ENCODE measurements at places on chromosomes 1 and 21.

DNA sequence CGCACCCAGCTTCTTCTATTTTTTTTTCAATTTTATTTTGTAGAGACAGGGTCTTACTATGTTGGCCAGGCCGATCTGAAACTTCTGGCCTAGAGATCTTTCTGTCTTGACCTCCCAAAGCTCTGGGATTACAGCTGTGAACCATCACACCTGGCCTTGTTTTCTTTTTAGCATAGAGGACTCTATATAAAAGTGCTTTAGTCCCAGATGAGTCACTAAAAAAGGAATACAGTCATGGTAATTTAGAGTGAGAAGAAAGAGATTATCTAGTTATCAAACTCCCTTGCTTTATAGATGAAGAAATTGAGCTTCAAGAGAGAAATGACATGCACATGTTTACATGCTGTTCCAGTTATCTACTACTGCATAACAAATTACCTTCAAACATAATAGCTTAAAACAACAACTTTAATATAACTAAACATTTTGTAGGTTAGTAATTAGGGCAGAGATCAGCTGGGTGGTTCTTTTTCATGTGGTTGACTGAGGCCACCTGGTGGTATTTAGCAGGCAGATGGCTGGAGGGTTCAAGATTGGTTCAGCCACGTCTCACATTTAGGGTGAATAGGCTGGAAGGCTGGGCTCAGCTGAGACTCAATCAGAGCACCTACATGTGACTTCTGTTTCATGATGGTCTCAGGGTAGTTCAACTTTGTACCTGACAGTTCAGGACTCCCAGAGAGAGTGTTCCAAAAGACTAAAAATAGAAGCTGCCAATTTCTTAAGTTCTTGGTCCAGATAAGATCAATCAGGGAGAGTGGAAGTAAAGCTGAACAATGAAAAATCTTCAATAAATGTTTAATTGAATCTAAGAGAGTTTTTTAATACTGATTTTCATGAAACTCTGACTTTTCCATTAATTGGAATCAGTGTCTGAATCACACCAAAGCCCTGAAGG lies 16.9 kb upstream of the MTF2 start:
- DNase-seq, result no peak

DNA sequence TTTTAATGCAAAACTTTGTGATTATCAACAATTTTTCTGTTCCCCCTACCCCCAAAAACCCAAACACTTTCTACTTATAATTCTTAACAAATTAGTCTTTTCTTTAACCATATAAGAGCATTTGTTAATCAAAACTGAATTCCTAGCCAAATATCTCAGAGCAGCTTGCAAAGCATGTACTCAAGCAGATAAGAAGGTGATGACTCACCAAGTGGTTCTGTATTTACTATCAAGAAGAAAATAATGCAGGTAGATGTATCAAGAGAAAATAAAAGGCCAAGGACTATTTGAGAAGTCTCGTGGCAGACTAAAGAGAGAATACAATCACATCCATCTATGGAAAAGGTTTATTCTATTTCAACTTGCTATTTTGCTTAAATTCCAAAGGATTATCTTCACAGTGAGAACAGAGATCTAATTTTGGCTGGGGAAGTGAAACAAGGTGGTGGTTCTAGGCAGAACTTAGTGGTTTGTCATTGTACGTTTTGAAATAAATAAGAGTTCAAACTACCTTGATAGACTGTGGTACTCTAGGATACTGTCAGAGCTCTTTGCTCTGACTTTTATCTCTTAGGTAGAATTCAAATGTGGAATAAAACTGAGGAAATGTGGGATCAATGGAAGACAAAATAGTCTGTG lies 94.7 kb upstream of the NRIP1 start:
- DNase-seq, result no peak

DNA sequence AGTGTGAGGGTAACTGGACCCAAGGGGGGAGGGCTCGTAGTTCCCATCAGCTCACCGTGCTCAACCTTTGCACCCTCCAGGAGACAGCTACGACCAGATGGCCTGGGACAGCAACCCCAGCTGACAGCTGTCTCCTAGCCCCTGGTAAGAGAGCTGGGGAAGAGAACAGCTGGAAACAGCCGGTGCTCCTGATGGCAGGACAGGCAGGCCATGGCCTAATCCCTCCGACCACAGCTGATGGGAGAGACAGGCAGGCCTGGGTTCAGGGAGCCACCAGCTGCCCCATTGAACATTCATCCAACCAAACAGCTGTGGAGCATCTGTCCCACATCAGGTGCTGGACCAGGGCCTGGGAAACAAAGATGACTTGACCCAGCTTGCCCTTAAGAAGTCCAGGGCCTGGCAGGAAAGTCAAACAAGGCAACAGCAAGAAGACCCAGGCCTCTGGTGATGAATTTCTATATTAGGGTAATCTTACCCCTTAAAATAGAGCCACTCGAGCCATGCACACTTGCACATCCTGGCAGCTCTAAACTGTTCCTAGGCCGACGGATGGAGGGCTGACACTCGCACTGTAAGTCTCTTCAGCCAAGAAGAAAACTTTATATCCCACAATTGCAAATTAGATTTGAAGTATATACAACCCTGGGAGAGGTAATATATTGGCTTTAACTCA lies 12.2 kb downstream of the OLFML2B start:
- DNase-seq, result no peak

DNA sequence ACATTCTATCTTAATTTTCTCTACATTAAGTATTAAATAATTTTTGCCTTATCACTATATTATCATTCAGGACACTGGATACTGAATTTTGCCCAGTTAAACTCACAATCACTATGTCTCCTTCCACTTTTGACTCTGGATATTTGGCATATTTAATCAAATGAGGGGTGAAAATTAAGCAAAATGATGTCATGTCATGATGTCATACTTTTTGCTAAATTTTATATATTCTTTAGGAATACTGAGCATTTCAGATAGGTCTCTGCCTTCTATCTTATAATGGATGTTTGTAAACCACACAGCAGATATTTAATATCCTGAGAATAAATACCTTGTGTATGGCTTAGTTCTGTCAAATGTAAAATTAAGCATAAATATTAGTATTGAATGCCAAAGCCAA lies 79.5 kb upstream of the HIVEP3 start:
- DNase-seq, result no peak

DNA sequence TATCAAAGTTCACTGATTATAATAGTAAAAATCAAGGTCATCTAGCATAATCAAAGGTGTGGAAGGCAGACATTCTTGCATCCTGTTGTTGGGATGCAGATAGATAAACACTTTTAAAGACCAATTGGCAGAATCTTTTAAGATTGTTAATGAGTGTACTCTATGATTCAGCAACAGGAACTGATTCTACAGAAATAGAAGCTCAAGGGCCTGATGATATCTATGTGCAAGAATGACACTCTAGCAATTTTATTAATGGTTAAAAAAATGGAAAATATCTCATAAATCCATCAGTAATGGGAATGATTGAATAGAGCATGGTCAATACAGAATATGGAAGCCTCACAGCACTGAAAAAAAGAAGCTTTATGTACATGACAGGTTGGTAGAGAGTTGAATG lies 2.2 kb upstream of the ATP1A4 start:
- no peak for DNase-seq

DNA sequence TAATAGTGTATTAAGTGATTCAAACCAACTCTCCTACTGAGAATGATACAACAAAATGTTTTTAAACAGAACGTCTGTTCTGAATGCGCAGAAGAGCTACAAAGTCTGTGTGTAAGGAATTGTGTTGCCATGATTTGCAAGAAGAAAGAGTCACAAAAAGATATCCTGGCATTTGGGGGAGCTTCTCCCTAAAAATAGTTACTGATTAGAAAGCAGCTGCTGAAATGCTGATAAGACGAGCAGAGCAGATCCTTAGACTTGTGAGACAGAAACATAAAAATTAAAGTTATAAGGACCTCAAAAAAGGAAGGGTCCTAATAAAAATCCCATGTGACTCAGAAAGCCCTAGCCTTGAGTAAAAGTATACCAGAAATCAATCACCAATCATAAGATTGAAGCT lies 54.9 kb upstream of the CRB1 start:
- DNase-seq, result no peak

Measured in AG09319 (cell line).